Thoracic aorta (tissue), 2 donors: ENCODE measurements at places on chromosomes 2 and 18.

DNA sequence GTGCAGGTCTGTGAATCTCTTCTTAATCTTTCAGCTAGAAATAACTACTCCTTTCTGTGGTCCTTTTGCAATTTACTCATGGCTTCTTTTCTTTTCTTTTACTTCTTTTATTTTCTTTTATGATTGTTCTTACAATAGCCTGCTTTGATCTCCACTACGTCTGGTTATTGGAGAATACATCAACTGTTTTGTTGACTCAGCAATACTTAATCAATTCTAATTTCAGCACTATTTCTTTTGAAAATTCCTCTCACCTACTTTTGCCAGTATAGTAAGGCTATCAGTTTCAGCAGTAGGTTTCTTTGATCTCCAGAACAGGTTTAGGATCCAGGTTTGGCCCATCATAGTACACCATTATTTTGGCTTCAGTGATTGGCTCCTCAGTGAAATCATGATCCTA is 111.8 kb upstream of the DPP10 start:
- DNase-seq = no peak

DNA sequence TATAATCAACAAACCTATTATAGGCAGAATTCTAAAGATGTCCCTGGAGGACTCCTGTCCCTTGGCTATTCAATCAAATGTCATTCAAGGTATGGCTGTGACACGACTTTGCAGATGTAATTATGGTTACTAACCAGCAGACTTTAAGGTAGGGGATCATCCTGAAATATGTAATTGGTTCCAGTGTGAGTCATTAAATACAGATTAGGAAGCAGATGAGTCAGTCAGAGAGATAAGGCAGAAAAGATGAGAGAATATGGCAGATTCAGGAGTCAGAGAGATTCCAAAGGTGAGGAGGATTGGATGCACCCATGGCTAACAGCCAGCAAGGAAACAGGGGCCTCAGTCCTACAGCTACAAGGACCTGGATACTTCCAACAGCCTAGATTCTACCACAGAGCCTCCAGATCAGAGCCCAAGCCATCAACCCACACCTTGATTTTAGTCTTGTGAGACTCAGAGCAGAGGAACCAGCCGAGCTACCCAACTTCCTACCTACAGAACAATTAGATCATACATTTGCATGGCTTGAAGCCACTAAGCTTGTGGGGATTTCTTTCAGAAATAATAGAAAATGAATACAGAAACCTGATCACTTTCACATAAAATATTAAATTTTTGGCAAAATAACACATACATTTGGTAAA is 11.2 kb upstream of the PROM2 start:
- no peak for DNase-seq

DNA sequence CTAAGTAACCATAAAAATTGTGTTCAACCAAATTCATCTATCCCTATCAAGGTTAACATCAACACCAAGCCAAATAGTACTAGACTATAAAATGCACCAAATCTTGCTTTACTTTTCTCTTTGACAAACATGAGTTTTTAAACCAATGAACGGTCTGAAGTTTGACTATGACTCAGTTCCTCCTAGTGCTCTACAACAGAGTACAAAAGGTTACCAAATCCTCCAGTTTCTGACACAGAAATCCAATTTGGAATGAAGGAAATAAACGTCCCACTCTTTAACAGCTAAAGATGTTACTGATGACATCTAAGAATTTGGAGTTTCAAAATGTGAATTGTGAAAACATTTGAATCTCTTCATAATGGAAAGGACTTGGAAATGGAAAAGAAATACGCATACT is 11.8 kb upstream of the ACVR1 start:
- DNase-seq = no peak

DNA sequence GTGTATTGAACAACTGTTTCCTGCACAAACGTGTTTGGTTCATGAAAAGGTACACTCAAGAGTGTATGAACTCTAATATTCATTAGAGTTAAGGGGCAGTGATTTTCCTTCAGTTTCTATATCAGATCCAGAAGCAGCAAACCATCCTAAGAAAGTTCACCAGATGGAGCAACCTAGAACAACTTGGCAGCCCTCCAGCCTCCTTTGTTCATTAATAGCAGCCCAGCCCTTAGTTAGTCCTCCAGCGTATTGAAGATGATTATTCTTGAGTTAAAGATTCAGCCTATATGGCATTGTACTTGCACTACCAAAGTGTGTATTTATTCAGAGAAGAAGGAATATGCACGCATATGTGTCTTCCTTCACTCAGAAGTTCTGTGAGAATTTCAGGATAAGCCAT is 365.5 kb downstream of the SETBP1 start:
- no peak for DNase-seq

- DNase-seq = no peak
These were observed 173.8 kb upstream of the CNTNAP5 start for GRCh38 chr2:123851281-123851680.
